ENCODE measurements at places on chromosomes 13 and 19. TPM values are rescaled to one million over a fixed set of nuclear protein-coding genes. Genes with fewer than 3 reads are reported as not detected.

PAK4 gene
- 10.6 TPM for total RNA-seq

KIR2DL4 gene
- not detected for total RNA-seq

SIGLEC11 gene
- not detected for total RNA-seq

KIR2DL3 gene
- not detected for total RNA-seq

EBI3 gene
- total RNA-seq, result 1.2 TPM

PSG7 gene
- 0.06 TPM for total RNA-seq

OVOL3 gene
- not detected for total RNA-seq

ODAD3 gene
- 1.7 TPM for total RNA-seq

ATP8B3 gene
- total RNA-seq, result 3.6 TPM

ZNF154 gene
- total RNA-seq, result not detected

RHPN2 gene
- total RNA-seq, result 14.6 TPM

PDX1 gene
- not detected for total RNA-seq

GPR12 gene
- total RNA-seq, result not detected

SPTBN4 gene
- 0.56 TPM for total RNA-seq

ZIM2 gene
- 0.14 TPM for total RNA-seq

VSTM2B gene
- total RNA-seq, result 8.7 TPM

MISP gene
- total RNA-seq, result not detected

LYPD5 gene
- not detected for total RNA-seq

PALM gene
- 5.8 TPM for total RNA-seq

FXYD5 gene
- total RNA-seq, result 209 TPM

All from H4 (cell line).